Naive thymus-derived CD4-positive, alpha-beta T cell (primary cell): ENCODE measurements at places on chromosomes 11 and 22. TPM values are rescaled to one million over a fixed set of nuclear protein-coding genes. Genes with fewer than 3 reads are reported as not detected.

The PLAAT5 gene
- not detected for polyA plus RNA-seq

The FADS2 gene
- polyA plus RNA-seq = 0.32 TPM

The CXCR5 gene
- 1.1 TPM for polyA plus RNA-seq

GRCh38 chr22:47010211-47010610, 247.8 kb downstream of the TBC1D22A start:
- no peaks in the 10 kb centered on the region for H3K27me3 ChIP-seq
- H3K4me3 ChIP-seq = no peak overlapping the region
- H3K36me3 ChIP-seq = peaks cover 4% of the 10 kb centered on the region

The SLC22A25 gene
- polyA plus RNA-seq = not detected

DNA sequence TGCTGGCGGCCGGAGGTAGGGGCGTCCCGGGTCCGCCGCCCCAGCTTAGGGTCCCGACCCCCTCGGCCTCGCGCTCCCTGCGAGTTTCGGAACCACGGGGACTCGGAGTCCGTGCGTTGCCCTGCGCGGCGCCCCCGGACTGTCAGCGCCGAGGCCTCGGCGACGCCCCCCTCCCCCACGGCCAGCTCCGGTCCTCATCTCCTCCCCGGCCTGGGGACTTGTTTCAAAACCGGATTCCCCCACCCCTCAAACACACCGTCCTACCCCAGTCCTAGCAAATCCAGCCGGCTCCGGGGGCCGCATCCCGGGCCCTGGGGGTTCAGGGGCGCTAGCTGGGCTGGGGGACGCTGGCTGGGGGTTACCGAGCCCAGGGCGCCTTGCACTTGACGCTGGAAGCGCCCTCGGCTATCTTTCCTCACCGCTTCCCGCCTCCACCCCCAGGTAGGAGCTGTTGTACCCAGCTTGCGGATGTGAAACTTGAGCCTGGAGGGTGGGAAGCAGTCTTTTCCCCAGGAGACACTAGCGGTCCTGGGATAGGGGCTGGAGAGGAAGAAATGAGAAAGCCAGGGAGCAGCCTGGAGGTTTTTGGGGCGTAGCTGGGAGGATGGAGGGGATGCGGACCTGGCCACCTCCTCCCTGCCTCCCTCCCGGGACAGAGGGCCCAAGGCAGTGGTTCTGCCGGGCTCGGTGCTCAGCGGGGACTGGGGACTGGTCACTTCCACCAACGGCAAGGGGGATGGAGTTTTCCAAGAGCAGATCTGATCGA, 550 bp downstream of the FBLN1 start:
- no peaks in the 10 kb centered on the region for H3K4me1 ChIP-seq
- no peak overlapping the region for H3K27ac ChIP-seq
- no peak overlapping the region for H3K4me3 ChIP-seq
- no peaks in the 10 kb centered on the region for H3K36me3 ChIP-seq

GRCh38 chr11:115944596-115944995, 440.4 kb upstream of the CADM1 start:
- no peaks in the 10 kb centered on the region for H3K36me3 ChIP-seq
- no peak overlapping the region for H3K4me3 ChIP-seq
- no peak overlapping the region for H3K27ac ChIP-seq
- H3K4me1 ChIP-seq = no peaks in the 10 kb centered on the region
- DNase-seq = no peak

The CDC45 gene
- polyA plus RNA-seq = 1.7 TPM

The WNT7B gene
- polyA plus RNA-seq = not detected

- H3K27ac ChIP-seq = peak overlapping the region; percentile 81
- H3K4me1 ChIP-seq = peaks cover 24% of the 10 kb centered on the region
- peaks cover 9% of the 10 kb centered on the region for H3K36me3 ChIP-seq
- no peaks in the 10 kb centered on the region for H3K27me3 ChIP-seq
- no peak for DNase-seq
- peak overlapping the region; percentile 97 for H3K4me3 ChIP-seq
These were observed 1.4 kb downstream of the FAM111A start for GRCh38 chr11:59144096-59144495.

The CARD18 gene
- not detected for polyA plus RNA-seq

GRCh38 chr22:27336151-27337090, 465.1 kb downstream of the MN1 start:
- H3K4me1 ChIP-seq = no peaks in the 10 kb centered on the region
- no peak for DNase-seq
- H3K27me3 ChIP-seq = no peaks in the 10 kb centered on the region
- H3K4me3 ChIP-seq = no peak overlapping the region
- H3K36me3 ChIP-seq = no peaks in the 10 kb centered on the region

GRCh38 chr11:116852261-116853031, 15.0 kb upstream of the APOA1 start:
- no peak for DNase-seq
- H3K27ac ChIP-seq = peak overlapping the region; percentile 15
- H3K27me3 ChIP-seq = no peaks in the 10 kb centered on the region
- peak overlapping the region; percentile 39 for H3K4me3 ChIP-seq
- peaks cover under 1% of the 10 kb centered on the region for H3K36me3 ChIP-seq

DNA sequence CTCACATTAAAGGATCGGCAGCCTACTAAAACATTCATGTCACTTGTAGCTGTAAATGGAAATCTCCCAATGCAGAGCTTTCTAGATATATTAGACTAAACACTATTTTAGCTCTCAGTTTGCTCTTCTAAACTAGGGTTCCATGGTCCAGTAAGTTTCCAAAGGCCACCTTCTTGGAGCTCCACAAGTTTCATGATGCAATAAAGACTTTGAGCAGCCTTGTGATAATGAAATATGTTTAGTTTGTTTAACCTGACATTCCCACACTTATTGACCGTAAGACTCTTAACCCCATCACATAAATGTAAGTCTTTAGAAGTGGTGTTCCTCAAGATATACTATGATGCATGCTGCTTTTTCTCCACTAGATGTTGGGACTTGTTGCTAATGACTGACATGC, 87.7 kb downstream of the TRIM44 start:
- no peaks in the 10 kb centered on the region for H3K27me3 ChIP-seq
- no peaks in the 10 kb centered on the region for H3K4me1 ChIP-seq
- DNase-seq = no peak
- H3K36me3 ChIP-seq = no peaks in the 10 kb centered on the region

The MAPK11 gene
- 0.13 TPM for polyA plus RNA-seq

GRCh38 chr11:22763166-22763565, 66.4 kb downstream of the SVIP start:
- H3K4me1 ChIP-seq = no peaks in the 10 kb centered on the region
- no peak for DNase-seq
- H3K4me3 ChIP-seq = no peak overlapping the region

The OR51E1 gene
- polyA plus RNA-seq = not detected

The NXPE1 gene
- not detected for polyA plus RNA-seq

The MS4A3 gene
- polyA plus RNA-seq = not detected

DNA sequence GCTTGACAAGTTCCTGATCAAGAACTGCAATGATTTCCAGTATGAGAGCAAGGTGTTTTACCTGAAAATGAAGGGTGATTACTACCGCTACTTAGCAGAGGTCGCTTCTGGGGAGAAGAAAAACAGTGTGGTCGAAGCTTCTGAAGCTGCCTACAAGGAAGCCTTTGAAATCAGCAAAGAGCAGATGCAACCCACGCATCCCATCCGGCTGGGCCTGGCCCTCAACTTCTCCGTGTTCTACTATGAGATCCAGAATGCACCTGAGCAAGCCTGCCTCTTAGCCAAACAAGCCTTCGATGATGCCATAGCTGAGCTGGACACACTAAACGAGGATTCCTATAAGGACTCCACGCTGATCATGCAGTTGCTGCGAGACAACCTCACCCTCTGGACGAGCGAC, 12.0 kb downstream of the YWHAH start:
- H3K27me3 ChIP-seq = no peaks in the 10 kb centered on the region
- no peak overlapping the region for H3K4me3 ChIP-seq
- H3K27ac ChIP-seq = peak overlapping the region; percentile 35
- peaks cover 23% of the 10 kb centered on the region for H3K4me1 ChIP-seq
- peaks cover 5% of the 10 kb centered on the region for H3K36me3 ChIP-seq

The TSSK2 gene
- polyA plus RNA-seq = not detected

DNA sequence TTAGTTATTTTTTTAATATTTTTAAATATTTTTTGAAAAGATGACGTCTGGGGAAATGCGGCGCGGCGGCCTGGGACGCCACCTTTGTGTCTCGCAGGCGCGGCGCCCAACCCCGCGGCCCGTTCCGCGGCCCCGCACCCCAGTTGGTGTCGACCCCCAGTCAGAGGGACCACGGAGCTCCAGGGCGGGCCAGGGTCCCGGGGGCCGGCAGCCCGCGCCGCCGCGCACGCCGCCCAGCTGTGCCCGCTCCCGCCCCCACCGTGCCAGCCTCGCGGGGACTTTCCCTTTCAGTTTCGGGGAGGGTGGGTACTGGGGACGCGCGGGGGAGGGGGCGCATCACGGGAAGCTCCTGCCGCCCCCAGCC, 1.6 kb downstream of the CCND1 start:
- no peaks in the 10 kb centered on the region for H3K36me3 ChIP-seq
- peak; percentile 44 for DNase-seq
- peak overlapping the region; percentile 61 for H3K4me3 ChIP-seq
- peak overlapping the region; percentile 48 for H3K27ac ChIP-seq
- H3K27me3 ChIP-seq = peaks cover 9% of the 10 kb centered on the region

- no peak overlapping the region for H3K27ac ChIP-seq
- no peaks in the 10 kb centered on the region for H3K36me3 ChIP-seq
- DNase-seq = no peak
- no peaks in the 10 kb centered on the region for H3K27me3 ChIP-seq
- no peaks in the 10 kb centered on the region for H3K4me1 ChIP-seq
These were observed 21.8 kb downstream of the CLMP start for GRCh38 chr11:123173040-123173855.

GRCh38 chr22:49188091-49188490, 639.6 kb downstream of the BRD1 start:
- no peak for DNase-seq
- H3K4me1 ChIP-seq = no peaks in the 10 kb centered on the region
- no peak overlapping the region for H3K4me3 ChIP-seq
- no peaks in the 10 kb centered on the region for H3K27me3 ChIP-seq
- H3K36me3 ChIP-seq = no peaks in the 10 kb centered on the region
- no peak overlapping the region for H3K27ac ChIP-seq
